GM13976 (cell line): ENCODE measurements at places on chromosomes 4 and X.
A peak's percentile ranks its signal among the peaks of the same experiment; 100 is the strongest.

DNA sequence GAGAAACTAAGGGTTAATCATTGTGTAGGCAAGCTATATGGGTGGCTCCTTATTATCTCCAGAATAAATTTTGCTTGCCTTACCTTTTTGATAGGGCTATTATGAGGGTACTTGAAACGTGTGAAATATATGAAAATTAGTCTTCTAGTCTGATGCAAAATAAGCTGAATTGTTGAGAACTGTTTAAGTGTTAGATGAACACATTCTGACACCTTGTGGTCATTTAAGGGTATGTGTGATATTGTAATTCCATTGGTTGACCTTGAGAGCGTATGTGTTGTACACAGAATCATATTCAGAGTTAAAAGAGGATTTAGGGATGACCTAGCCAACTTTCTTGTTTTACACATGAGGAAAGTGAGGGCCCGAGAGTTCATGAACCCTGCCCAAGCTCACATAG is 44.6 kb upstream of the LINC00632 start:
- DNase-seq, result no peak

GRCh38 chr4:336099-336892 is 1.3 kb upstream of the ZNF141 start:
- peak; percentile 50 for DNase-seq

DNA sequence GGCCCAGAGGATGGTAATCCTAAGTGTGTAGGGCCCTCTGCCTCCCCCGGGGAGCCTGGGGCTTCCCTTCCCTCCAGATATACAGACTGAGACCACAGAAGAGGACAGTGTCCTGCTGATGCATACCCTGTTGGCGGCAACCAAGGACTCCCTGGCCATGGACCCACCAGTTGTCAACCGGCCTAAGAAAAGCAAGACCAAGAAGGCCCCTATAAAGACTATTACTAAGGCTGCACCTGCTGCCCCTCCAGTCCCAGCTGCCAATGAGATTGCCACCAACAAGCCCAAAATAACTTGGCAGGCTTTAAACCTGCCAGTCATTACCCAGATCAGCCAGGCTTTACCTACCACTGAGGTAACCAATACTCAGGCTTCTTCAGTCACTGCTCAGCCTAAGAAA is 1.9 kb downstream of the TRO start:
- no peak for DNase-seq

DNA sequence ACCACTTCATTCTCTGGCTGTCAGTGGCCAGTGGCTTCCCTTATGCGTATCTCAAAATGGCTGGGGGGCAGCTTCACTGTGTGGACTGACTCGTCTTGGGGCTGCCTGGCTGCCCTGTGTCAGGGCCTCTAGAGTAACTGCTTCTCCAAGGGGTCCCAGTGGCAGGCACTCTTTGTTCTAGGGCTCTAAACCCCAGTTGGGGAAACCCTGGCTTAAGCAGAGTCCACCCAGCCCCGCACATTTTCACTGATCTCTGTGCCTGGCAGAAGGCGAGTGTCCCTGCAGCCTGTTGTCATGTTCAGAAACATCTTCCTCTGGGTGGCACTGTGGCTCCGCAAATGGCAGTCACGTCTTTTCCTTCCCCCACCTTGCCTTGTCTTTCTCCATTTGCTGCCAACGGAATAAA is 59.7 kb downstream of the NBDY start:
- peak; percentile 36 for DNase-seq

GRCh38 chr4:54872261-54872660 is 214.5 kb downstream of the KIT start:
- DNase-seq, result no peak

DNA sequence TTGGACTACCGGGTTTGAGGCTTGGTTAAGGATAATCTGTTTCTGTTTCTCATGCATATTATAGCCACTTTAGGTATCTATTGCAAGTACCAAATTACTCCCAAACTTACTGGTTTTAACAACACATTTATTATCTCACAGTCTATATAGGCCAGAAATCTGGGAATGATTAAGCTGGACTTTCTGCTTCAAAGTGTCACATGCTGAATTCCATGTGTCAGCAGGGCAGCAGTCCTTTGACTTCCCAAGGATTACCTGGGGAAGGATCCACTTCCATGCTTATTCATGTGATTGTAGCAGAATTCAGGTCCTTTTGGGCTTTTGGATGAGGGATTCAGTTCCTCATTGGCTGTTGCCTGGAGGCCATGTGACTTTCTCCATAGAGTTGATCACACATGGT is 349.0 kb upstream of the TRAM1L1 start:
- no peak for DNase-seq

GRCh38 chrX:70592091-70592490 is 147.5 kb downstream of the DLG3 start:
- DNase-seq, result no peak

- DNase-seq, result no peak
These were observed 30.0 kb upstream of the GALNT7 start for GRCh38 chr4:173138624-173139023.

DNA sequence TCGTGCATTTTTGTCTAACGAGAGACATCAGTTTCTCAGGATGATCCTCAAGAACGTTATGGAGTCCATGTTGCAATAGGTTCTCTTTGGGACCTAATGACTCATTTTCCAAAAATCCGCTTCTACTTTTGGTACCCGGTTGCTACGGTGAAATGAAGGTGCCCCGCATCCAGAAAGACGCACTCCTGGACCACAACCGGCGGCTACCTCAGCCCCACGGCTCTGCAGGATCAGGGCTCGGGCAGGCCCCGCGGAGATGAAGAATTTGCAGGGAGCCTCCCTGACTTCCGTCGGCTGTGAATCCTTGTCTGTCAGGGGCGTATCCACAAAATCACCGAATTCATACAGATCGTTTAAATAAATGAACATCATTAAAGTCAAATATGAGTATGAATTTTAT is 15.6 kb downstream of the GTPBP6 start:
- peak; percentile 20 for DNase-seq

DNA sequence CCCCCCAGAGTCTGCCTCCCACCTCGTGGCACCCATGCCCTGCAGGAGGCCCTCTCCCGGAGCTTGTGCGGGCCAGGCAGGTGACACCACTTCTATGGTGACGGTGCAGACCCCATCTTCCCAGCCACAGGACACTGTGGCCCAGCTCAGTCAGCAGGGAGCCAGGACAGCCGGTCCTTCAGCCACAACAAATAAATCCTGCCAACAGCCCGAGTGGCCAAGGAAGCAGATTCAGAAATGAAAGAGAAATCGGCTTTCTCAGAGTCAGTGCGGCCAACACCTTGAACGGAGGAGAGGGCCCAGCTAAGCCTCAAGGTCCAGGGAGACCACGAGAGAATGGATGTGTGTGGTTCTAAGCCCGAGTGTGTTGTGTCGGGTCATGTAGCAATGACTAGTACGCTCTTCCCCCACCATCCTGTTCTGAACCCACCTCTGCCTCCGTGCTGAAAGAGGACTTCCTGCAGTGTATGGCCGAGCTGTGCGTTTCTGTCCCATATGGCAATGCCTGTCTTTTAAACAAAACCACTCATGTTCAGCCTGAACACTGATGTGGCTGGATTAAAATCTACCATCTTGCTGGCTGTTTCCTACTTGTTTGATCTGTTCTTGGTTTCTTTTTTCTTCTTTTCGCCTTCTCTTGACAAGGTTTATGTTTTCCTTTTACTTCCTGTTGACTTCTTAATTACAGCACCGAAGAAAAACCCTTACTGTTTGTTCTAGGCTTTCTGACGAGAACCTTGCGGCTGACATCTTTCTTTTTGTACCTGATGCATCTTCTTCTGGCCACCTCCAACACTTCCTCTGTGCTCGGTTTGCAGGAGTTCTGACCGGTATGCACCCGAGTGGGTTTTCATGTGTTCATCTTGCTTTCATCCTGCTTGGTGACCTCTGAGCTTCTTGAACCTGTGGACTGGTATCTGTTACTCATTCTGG is 53.1 kb downstream of the GAK start:
- no peak for DNase-seq

GRCh38 chr4:57102050-57102624 is 8.0 kb downstream of the IGFBP7 start:
- no peak for DNase-seq

DNA sequence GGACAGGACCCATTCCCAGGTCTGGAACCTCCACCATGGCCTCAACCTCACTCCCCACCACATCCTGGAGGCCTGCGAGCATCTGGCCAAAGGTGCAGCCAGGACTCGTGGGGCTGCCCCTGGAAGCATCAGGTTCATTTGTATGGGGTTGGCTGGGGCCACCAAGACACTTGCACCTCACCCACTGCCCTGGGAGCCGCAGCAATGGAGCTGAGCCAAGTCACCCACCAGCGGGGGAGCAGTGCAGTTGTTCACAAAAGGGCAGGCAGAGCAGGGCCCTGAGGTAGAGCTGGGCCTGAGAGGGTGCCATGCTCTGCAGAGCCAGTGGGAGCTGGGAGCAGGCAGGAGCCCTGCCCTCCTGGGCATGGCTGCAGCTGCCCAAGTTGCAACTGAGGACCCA is 163.5 kb downstream of the FAM47A start:
- DNase-seq, result no peak

GRCh38 chr4:133910165-133910564 is 291.4 kb downstream of the PABPC4L start:
- DNase-seq, result no peak
